ENCODE measurements at places on chromosomes 13 and 19.

- no peak for DNase-seq
These were observed 64.9 kb downstream of the CRYL1 start for GRCh38 chr13:20460761-20461160.

DNA sequence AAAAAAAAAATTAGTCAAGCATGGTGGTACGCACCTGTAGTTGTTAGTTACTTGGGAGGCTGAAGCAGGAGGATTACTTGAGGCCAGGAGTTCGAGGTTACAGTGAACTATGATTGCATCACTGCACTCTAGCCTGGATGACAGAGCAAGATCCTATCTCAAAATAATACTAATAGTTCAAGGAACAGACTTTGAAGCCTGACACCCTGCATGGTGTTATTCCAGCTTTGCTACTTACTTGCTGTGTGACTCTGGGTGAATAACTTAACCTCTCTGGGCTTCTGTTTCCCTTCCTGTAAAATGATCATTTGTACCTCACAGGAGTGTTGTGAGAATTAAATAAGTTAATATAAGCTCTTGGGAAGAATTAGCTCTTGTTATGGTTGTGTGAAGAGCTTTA lies 3.5 kb upstream of the FOSB start:
- DNase-seq, result no peak

DNA sequence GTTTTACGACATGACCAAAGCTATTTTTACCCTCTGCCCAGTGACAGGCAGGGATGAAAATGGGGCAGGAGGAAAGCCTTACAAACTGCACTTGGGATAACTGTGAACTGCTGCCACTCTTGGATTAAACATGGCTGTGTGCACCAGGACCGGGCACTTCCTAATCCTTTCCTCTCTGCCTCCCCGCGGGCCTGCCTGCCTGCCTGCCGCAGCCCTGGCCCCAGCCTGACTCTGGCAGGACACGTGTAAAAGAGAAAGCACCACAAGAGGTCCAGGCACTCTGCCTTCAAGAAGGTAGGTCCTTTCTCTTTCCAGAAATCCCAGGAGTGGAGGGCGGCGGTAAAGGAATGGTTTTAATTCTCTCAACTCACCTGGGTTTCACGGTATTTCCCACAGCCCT lies 4.8 kb downstream of the TSHZ3 start:
- DNase-seq, result no peak

DNA sequence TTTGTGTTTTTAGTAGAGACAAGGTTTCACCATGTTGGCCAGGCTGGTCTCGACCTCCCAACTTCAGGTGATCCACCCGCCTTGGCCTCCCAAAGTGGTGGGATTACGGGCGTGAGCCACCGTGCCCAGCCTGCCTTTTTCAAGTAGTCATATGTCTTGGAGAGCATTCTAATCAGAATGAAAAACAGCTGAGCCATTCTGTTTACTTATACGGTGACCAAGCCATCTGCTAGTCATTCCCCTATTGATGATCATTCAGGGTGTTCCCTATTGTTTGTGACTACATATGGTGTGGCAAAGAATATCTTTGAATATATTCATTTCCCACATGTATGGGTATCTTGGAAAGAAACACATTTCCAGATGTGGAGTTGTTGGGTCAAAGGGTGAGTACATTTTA lies 17.2 kb downstream of the BLOC1S3 start:
- no peak for DNase-seq

GRCh38 chr13:22214184-22214583 lies 543.3 kb downstream of the FGF9 start:
- no peak for DNase-seq

DNA sequence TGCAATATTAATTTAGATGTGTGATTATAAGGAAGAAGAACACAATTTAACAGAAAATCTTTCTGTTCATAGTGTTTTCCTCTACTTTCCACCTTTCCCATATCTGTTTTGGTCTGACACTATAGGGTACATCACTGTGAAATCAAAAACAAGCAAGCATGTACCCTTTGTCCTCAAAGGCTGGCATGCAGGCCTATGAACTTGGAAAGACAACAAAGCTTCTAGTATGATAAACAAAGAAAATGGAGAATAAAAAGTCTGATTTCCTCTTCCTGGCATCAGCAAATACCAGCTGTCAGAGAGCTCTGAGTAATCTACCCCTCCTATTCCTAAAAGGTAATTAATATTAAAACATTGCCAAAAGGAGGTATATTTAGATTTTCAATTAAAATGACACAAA lies 5.6 kb upstream of the NEK3 start:
- DNase-seq, result no peak

GRCh38 chr13:109331898-109332297 lies 454.5 kb downstream of the IRS2 start:
- peak; percentile 34 for DNase-seq

DNA sequence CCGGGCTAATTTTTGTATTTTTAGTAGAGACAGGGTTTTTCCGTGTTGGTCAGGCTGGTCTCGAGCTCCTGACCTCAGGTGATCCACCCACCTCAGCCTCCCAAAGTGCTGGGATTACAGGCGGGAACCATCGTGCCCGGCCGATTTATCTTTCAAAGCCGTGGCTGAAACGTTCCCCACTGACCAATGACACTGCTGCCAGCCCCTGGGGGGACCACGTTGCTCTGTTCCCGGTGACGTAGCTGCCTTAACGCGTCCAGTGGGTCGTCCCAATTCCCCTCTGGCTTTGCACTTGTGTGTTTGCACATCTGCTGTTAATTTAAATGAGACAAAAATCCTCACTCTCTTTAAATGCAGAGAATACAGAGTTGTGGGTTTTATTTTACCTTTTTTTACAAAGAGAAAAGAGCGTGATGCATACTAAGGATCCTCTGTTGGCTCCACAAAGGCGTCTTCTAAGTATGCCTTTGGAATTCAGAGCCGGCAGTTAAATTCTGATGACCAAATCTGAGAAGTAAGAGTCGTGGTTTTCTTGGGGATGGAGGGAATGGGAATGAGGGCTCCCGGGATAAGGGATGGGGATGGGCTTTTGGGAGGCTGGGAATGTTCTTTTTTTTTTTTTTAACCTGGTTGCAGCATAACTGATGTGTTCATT lies 18.6 kb upstream of the LMTK3 start:
- DNase-seq, result no peak

DNA sequence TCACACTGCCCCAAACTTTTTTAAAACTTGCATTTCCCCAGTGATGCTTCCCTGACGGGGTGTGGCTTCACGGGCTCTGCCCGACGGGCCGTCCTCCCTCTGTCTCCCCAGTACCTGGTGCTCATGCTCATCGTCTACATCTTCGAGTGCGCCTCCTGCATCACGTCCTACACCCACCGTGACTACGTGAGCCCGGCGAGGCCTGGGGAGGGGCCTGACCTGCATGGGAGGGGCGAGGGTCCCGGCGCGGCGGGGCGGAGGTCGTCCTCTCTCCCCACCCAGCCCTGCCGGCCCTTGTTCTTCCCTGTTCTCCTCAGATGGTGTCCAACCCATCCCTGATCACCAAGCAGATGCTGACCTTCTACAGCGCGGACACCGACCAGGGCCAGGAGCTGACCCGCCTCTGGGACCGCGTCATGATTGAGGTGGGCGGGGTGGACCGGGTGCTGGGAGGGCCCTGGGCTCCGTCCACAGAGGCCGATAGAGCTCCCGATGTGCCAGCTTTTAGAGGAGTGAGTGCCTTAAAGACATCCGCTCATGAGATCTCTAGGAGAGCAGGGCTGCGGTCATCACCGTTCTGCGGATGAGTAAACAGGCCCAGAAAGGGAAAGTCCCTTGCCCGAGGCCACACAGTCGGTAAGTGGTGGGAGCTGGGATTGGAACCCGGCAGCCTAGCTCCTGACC lies 6.9 kb downstream of the UPK1A start:
- no peak for DNase-seq

- DNase-seq, result peak; percentile 52
These were observed 315.9 kb downstream of the ATP8A2 start for GRCh38 chr13:25687471-25688225.

GRCh38 chr19:11236324-11237301 lies 2.8 kb upstream of the ANGPTL8 start:
- no peak for DNase-seq

DNA sequence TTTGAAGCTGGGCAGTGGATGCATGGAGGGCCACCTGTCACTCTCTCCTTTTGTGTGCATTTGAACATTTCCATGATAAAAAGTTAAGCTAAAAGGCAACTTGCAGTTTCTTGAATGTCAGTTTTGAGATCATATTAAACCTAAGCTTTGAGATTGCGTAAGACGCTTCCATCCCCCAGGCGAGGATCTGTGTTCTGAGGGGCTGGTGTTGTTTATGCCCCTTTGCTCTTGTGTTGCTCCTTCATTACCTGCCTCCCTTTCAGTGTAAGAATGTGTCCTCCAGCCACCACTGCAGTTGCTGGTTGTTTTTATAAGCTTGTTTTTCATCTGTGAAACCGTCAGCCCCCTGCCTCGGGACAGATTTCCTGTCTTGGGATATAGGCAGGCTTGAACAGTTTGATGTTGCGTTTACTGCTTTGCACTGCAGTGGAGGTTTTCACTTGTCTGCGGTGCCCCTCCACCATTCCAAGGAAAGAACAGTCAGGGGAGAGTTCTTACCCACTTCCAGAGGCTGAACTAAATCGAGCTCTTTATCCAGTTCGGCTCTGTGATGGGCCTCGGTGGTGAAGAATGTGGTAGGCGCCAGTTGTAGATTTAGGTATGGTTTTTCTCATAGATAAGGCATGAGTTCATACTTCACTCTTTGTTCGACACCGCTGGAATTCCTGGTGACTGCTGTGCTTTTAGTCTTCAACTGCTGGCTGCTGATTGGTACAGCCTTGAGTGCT lies 96.8 kb downstream of the ARHGEF7 start:
- DNase-seq, result no peak

DNA sequence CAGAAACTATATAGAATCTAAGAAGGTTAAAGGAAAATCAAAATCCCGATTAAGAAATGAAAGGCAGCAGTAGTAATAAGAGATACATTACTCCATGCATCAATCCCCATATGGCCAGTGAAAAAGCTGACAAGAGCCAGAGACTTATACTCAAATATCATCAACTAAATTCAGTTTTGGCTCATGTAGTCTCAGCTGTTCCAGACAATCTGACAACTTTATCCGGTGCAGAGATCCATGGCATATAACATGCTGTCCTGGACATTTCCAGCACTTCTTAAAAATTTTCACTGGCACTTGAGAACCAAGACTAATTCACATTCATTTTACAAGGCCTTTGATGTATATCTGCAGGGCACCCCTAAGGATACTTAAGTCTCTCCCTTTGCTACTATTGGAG lies 255.7 kb upstream of the KLHL1 start:
- DNase-seq, result no peak

GRCh38 chr13:94739235-94739634 lies 26.9 kb upstream of the SOX21 start:
- no peak for DNase-seq

- no peak for DNase-seq
These were observed 20.3 kb downstream of the RFX1 start for GRCh38 chr19:13985771-13986347.

- DNase-seq, result no peak
These were observed 842 bp upstream of the PTGIR start for GRCh38 chr19:46625731-46626130.

- no peak for DNase-seq
These were observed 501 bp downstream of the GTPBP3 start for GRCh38 chr19:17337675-17338432.

DNA sequence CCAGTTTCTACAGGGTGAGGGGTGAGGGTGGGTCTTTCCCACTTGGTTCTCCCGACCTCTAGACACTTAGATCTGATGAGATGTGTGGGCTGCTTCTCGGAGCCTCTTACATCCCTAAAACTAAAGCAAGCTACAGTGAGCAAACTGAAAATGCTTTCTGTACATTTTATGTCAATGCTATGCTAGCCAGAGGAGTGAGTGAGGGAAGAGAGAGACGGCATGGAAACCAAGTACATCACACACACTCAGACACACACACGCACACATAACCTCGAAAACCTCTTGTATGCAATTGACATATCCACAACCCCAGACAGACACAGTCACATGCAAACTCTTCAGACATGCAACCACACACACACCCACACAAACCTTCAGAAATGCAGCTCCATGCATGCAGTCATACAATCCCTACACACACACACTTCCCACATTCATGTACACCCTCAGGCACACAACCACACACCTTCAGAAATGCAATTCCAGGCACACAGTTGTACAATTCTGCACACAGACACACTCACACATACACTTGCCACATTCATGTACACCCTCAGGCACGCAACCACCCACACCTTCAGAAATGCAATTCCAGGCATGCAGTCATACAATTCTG lies 1.4 kb downstream of the SLC1A6 start:
- no peak for DNase-seq

DNA sequence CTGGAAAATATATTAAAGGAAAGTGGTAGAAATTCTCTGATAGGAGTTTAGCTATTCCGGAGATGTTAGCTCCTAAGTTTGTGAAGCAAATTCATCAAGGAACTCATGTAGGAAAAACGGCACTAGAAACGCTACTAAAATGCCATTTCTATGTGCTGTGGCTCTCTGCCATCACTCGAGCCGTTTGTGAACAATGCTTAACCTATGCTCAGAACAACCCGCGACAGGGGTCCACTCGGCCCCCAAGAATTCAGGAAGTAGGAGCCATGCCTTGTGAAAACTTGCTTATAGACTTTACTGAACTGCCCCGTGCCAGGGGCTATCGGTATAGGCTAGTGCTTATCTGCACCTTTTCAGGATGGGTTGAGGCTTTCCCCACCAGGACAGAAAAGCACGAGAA lies 14.2 kb upstream of the SLC15A1 start:
- no peak for DNase-seq

- no peak for DNase-seq
These were observed 92.3 kb upstream of the STARD13 start for GRCh38 chr13:33377825-33378224.

GRCh38 chr13:29522044-29522685 lies 73.3 kb downstream of the SLC7A1 start:
- no peak for DNase-seq

GRCh38 chr19:54254195-54254906 lies 2.7 kb downstream of the LILRB5 start:
- DNase-seq, result no peak

Measured in NCI-H2081 treated with DMSO at 0.1 percent for 48 hours (cell line).